ENCODE measurements at places on chromosomes 6 and 20. TPM values are rescaled to one million over a fixed set of nuclear protein-coding genes. Genes with fewer than 3 reads are reported as not detected.

Gene TAAR2
- not detected for total RNA-seq

Gene GPR63
- total RNA-seq, result 0.72 TPM

DNA sequence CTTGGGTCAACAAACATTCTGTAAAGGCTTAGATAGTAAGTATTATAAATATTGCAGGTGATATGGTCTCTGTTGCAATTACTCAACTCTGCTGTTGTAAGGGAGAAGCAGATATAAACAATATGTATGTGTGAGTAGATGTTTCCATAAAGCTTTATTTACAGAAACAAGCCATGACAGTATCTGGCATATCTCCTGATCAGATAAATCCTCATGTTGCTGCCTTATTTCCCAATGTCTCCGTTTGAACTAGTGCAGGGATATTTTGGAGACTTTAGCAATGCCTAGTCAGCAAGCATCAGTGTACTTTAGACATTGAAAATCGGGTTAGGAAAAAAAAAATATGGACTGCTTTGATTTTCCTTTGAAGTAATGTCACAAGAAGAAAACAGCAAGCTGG lies 96.1 kb downstream of the LAMA2 start:
- peaks cover 3% of the 10 kb centered on the region for H3K27me3 ChIP-seq
- no peak for DNase-seq
- no peak overlapping the region for H3K4me3 ChIP-seq
- H3K27ac ChIP-seq, result no peak overlapping the region
- H3K36me3 ChIP-seq, result no peaks in the 10 kb centered on the region
- H3K4me1 ChIP-seq, result no peaks in the 10 kb centered on the region

DNA sequence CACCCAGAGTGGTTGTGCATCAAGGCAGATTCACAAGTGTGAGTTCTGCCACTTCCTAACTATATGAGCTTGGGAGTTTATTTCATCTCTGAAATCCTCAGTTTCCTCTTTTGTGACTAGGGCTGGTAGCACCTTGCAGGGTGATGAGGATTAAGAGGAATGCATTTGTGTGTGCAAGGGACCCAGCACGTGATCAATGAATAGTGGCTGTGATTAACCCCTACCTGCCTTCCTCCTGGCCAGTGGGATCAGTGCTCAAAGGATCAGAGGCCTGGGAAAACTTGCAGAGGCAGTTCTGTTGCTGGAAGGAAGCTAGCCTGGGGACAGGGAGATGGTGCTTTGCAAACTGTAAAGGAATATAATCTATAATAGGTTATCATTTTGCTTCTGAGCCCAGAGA lies 7.3 kb downstream of the SDC4 start:
- H3K4me1 ChIP-seq, result peaks cover 14% of the 10 kb centered on the region
- no peak overlapping the region for H3K27ac ChIP-seq
- DNase-seq, result no peak
- peaks cover 4% of the 10 kb centered on the region for H3K36me3 ChIP-seq
- H3K4me3 ChIP-seq, result no peak overlapping the region

- no peak overlapping the region for H3K27ac ChIP-seq
- no peak overlapping the region for H3K4me3 ChIP-seq
- H3K36me3 ChIP-seq, result no peaks in the 10 kb centered on the region
- DNase-seq, result no peak
- H3K27me3 ChIP-seq, result peaks cover 7% of the 10 kb centered on the region
These were observed 749 bp downstream of the FRK start for GRCh38 chr6:116059713-116060571.

DNA sequence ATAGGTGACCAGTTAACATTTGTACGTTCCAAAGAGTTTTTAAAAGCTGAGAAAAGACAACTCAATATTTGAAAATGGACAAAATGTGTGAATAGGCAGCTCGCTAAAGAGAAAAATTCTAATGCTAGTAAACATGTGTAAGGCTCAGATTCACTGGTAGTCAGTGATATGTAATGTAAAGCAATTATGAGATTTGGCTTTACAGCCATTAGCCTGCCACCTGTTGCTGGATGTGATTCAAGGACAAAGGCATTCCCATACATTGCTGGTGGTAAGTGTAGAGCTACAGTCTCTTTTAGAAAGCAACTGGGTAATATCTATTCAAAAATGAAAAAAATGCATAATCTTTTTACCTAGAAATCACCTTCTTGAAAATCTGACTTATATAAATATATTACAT lies 114.3 kb downstream of the COL19A1 start:
- no peak overlapping the region for H3K4me3 ChIP-seq
- no peaks in the 10 kb centered on the region for H3K4me1 ChIP-seq
- no peak for DNase-seq
- H3K27ac ChIP-seq, result no peak overlapping the region
- no peaks in the 10 kb centered on the region for H3K36me3 ChIP-seq

DNA sequence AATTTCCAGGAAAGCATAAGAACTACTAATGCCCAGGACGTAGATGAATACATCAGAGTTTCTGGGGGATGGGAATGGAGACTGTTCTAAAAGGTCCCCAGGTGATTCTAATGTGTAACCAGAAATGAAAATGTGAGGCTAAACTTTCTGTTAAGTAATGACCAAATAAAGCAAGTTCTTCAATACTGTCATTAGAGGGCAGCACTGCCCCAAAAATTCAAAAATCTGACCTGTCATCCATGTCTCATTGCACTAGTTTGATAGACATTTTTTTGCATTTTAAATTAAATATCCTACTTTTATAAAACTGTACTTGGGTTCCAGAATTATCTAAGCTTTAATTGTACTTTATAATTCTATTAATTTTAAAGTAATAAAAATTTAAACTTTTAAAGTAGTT lies 94.9 kb downstream of the RFX6 start:
- peak; percentile 47 for DNase-seq
- H3K4me3 ChIP-seq, result no peak overlapping the region
- H3K27me3 ChIP-seq, result peaks cover 15% of the 10 kb centered on the region
- no peaks in the 10 kb centered on the region for H3K36me3 ChIP-seq
- no peak overlapping the region for H3K27ac ChIP-seq
- H3K4me1 ChIP-seq, result no peaks in the 10 kb centered on the region

GRCh38 chr6:127737009-127737486 lies 160.1 kb downstream of the C6orf58 start:
- H3K36me3 ChIP-seq, result peaks cover 3% of the 10 kb centered on the region
- H3K27ac ChIP-seq, result peak overlapping the region; percentile 63
- peak; percentile 56 for DNase-seq
- no peaks in the 10 kb centered on the region for H3K27me3 ChIP-seq
- H3K4me1 ChIP-seq, result peaks cover 52% of the 10 kb centered on the region
- no peak overlapping the region for H3K4me3 ChIP-seq

Measured in activated naive CD4-positive, alpha-beta T cell treated with anti-CD3 and anti-CD28 coated beads for 36 hours (primary cell).